Fibroblast of the aortic adventitia (primary cell): ENCODE measurements at places on chromosomes 3 and 15. TPM values are rescaled to one million over a fixed set of nuclear protein-coding genes. Genes with fewer than 3 reads are reported as not detected.

The CPN2 gene
- not detected in 2 replicates for total RNA-seq

The GOLGA8Q gene
- 1.1 TPM in 1 of 2 replicates, not detected in the other for total RNA-seq

The ERICH6 gene
- total RNA-seq: 0.18 and 0.41 TPM in 2 replicates

The CCDC14 gene
- 27.5 and 46.0 TPM in 2 replicates for total RNA-seq

The GRAMD1C gene
- 9.2 and 12.1 TPM in 2 replicates for total RNA-seq

The ATP13A4 gene
- 0.09 TPM in 1 of 2 replicates, not detected in the other for total RNA-seq

The PLSCR2 gene
- not detected in 2 replicates for total RNA-seq

The CYP8B1 gene
- total RNA-seq: not detected in 2 replicates

The ASB14 gene
- total RNA-seq: under 0.01 TPM in 1 of 2 replicates, not detected in the other

The SLC2A2 gene
- not detected in 2 replicates for total RNA-seq

The MUC20 gene
- total RNA-seq: 0.63 and 4.5 TPM in 2 replicates

The TAGLN3 gene
- not detected in 2 replicates for total RNA-seq

The EPHA6 gene
- not detected in 2 replicates for total RNA-seq

The LRRN1 gene
- total RNA-seq: 1.7 TPM in 1 of 2 replicates, not detected in the other
